ENCODE measurements at places on chromosomes 12 and 14.

DNA sequence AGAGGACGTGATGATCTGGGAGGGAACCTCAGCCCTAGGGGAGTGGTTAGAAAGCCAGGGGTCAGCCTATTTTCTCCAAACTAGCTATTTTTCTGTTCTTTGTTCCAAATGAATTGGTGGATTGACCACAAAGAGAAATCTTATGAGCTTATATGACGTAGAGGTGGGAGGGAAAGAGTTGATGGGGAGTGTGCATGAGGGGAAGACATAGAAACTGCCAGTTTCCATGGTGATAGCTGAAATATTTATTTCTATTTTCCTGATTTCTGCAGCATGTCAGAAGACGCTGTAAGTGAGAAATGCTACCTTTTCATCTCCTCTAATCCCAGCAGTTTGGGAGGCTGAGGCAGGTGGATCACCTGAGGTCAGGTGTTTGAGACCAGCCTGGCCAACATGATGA, 51.4 kb upstream of the CISTR start:
- no peak for DNase-seq

DNA sequence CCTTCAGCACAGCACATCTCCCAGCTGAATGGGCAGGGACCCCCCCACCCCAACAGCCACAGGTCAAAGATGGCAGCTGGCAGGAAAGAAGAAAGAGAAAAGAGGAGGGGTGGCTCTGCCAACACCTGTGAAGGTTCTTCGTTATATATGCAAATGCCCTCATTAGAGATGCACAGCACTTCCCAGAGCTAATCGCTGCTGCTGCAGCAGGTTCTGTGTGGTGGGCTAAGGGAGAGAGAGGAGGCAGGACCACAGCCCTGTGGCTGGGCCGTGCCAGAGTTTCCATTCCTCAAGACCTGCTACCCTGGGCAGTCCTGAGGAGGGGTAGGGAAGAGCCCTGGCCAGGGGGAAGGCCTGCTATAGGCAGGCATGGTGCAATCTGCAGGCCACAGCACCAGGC, 28.7 kb downstream of the SMUG1 start:
- DNase-seq: no peak

GRCh38 chr14:97977651-97978261, 1180.6 kb downstream of the VRK1 start:
- DNase-seq: peak; percentile 72

GRCh38 chr12:26831951-26832821, 808 bp downstream of the ITPR2 start:
- DNase-seq: peak; percentile 68

DNA sequence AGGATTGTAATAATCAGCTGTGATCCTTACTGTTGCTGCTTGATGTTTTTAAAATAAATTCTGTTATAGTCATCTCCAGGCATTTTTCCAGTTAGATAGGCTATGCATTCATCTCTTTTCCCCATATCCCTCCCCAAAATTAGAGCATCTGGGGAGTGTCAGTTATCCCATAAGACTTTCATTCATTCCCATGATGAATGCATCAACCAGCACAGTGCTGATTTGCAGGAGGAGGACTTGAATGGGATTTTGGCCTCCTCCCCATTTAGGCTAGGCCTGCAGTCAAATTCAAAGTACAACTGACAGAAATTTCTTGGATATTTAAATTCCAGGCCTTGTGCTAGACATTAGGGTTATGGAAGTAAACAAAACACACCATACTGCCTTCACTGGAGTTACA, 99.8 kb downstream of the AEBP2 start:
- DNase-seq: no peak

DNA sequence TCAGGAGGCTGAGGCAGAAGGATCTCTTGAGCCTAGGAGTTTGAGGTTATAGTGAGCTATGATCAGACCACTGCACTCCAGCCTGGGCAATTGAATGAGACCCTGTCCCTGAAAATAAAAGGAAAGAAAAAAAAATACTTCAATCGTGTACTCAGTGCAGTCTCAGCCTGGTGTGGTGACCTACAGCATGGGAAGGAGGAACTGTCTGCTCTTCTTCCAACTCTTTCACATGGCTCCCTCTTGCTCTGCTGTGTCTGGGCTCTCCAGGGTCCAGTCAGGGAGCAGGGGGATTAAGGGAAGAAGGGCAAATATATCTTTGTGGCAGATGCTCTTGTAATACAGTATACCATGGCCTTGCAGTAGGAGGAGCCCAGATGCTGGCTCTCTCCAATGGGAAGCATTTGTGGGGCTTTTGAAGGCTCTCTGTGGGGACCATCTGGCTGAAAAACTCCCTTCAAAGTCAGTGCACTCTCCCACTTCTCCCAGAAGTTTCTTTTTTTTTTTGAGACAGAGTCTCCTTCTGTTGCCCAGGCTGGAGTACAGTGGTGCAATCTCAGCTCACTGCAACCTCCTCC, 76.6 kb upstream of the TMPO start:
- no peak for DNase-seq

DNA sequence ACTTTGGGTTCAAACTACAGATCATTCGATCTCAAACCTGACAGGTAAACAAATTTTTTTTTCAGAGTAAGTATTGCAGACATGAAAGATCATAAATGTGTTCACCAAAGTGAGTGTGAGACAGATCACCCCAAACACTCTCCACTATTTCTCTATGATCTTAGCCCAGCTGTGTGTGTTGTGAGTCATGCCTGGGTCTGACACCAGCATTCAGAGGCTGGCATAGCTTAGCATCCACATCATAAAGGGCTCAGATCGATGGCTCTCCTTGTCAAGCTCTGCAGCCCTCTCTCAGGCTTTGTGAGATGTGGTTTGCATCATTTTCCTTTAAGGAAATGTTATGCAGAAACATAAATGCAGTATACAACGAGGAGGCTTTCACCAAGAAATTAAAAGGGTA, 164.9 kb downstream of the ETV6 start:
- no peak for DNase-seq

DNA sequence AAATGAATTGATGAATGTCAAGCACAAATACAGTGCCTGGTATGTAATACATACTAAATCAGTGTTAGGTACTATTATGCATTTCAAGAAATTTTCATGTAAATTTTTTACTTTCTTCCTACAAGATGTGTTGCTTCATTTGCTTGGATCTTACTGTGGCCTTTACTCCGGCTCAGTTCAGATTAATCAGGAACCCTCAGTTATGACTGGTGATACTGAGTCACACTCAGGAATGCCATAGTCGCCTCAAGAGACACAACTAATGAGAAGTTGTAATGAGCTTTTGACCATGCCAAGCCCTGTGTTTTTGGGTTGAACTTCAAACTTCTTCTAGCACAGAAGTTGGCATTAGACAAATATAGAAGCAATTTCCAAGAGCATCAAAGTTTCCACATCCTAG, 96.0 kb downstream of the TGFB3 start:
- DNase-seq: no peak

GRCh38 chr12:98997899-98998298, 352.8 kb downstream of the APAF1 start:
- no peak for DNase-seq

DNA sequence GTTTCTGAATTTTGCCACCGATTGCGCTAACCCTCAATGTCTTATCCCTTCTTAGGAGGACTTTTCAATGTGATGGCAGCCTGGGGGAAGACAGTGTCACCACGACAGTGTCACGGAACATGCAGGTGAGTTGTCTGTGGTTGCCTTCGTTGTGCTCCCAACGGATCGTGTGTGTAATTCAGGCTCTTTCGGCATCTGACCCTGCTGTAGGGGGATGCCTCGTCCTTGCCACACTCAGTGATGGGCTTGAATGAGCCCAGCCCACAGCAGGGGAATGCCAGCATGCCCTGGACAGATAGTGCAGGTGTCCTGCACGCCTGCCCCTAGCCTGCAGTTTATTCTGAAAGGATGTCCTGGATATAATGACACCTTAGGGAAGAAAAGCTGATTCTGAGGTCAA, 123.8 kb upstream of the RTL1 start:
- no peak for DNase-seq

- DNase-seq: no peak
These were observed 425.5 kb downstream of the C12orf50 start for GRCh38 chr12:87603727-87604126.

- DNase-seq: no peak
These were observed 13.2 kb downstream of the TCL1B start for GRCh38 chr14:95699412-95699811.

- DNase-seq: no peak
These were observed 143.9 kb downstream of the SYNE2 start for GRCh38 chr14:63996625-63997220.

DNA sequence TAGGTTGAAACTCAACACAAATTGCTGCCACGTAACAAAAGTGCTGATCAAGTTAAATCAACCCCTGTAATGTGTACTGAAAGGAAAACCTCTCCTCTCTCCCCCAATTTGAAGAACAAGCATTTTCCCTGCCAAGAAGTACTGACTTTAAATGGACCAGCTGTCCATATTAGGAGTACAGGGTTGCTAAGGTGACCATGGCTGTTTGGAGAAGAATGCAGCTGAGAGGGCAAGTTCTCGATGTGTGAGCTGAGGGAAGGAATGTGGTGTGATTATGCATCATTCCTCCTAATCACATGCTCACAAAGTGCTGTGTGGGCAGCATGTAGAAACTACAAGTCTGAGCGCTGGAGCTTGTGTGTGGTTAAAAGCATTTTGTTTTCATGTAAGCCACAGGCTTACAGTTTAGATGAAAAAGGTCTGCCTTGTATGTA, 50.9 kb upstream of the CCT2 start:
- DNase-seq: peak; percentile 12

DNA sequence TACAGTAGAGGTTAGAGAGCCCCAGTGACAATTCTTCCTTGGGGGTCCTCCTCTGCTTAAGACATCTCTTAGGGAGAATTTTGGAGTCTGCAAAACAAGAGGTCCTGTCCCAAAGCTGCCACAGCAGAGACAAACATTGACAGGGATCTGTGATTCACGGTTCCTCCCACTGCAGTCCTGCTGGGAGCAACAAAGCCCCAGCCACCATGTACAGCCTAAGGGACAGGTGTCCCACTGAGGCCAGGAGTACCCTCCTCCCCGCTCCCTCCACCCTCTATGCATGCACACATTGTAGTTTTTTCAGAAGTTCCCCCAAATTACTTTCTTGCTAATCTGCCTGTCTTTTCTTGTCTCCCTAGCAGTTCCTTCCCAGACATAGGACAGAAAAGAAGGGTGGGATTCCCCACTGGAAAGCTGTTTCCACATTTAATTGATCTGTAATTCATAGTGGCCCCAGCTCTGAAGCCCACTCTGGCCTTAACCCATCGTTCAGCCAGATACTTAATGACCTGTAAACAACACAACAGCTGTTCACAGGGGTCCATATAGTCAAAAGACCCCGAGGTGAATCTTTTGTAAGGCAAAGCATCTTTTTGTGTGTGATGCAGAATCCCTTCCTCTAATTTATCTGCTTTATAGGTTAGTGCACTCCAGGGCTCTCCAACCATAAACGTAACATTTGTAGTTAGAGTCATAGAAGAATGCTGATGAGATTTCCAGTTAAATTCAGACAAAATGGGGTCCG, 13.9 kb upstream of the PRICKLE1 start:
- no peak for DNase-seq

DNA sequence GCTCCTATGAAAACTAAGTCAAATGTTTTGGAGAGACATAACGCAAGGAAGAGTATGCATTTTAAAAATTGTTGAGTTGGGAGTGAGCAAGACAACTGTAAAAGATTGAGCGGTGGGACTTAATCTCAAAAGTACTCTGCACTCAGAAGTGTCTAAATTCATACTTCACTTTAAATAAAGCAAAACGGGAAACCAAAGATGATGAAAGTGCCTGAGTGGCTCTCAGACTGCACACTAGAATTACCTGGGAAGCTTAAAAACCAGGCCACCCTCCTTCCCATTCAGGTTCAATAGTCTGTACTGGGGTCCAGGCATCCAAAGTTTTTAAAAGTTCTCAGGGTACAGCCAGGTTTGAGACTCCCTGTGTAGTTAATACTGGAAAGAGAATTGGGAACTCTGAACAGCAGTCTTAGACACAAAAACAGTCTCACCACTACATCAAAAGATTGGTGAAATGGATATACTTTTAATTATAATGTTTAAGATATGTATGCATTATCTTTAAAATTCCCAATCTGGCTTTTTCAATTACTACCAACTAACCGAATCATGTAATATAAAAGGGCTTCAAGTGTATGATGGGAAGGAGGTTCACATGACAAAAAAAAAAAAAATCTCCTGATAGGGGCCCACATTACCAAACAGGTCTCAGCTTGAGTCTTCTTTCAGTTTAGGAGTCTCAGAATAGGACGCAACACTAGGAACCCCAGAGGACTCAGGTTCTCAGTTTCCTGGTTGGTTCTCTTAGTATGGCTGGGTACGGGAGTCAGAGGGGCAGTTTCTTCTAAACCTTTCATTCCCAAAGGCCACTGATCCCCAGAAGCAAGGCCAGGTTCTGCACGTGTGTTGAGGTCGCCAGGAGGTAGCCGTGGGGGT, 1.0 kb downstream of the HOMEZ start:
- DNase-seq: no peak

GRCh38 chr14:78498062-78498595, 328.0 kb downstream of the NRXN3 start:
- no peak for DNase-seq

DNA sequence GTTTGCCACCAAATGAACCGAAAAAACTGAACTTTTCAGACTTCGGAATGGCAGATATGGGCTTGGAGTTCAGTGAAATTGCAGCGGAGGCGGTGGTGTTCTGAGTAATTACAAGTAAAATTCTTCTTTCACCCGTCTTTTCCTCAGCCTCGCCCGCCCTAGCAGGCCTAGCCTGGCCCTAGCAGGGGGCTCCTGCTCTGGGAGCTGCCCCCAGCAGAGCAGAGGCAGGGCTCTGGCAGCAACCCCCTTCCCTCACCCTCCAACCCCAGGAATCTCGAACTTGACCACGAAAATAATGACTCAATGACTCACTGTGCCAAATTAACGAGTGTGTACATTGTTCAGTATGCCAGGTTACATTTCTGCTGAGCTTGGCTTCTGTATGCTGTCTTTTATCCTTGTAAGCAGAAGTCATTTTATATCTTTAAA, 1.1 kb downstream of the PAPLN start:
- DNase-seq: no peak

GRCh38 chr12:124913474-124914391, 717 bp downstream of the UBC start:
- peak; percentile 93 for DNase-seq

DNA sequence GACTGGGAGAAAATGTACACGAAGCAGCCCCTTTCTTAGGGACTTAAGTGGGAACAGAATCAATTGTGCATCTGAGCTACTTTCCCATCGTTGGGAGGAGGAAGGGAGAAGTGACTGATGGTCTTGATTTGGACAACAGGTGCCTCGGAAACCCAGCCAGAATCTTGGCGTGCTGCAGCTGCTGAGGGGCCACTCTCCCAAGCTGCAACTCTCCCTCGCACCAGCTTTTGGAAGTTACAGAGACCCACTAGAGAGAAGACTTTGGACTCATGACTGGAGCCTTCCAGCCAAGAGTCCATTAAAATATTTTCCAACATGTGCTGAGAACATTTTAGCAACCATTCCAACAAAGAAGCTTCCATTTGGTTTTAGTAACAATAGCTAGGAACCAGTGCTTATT, 52.3 kb downstream of the GNS start:
- DNase-seq: no peak

GRCh38 chr12:12538535-12538934, 24.1 kb downstream of the DUSP16 start:
- no peak for DNase-seq

- DNase-seq: no peak
These were observed 1168.5 kb upstream of the FLRT2 start for GRCh38 chr14:84361476-84361875.

Data from CD4-positive, alpha-beta T cell treated with Interleukin-10 for 1 hour (primary cell).